ENCODE measurements at places on chromosomes 4 and X. TPM values are rescaled to one million over a fixed set of nuclear protein-coding genes. Genes with fewer than 3 reads are reported as not detected.

Gene NCBP2L
- 0.01 TPM for polyA plus RNA-seq

DNA sequence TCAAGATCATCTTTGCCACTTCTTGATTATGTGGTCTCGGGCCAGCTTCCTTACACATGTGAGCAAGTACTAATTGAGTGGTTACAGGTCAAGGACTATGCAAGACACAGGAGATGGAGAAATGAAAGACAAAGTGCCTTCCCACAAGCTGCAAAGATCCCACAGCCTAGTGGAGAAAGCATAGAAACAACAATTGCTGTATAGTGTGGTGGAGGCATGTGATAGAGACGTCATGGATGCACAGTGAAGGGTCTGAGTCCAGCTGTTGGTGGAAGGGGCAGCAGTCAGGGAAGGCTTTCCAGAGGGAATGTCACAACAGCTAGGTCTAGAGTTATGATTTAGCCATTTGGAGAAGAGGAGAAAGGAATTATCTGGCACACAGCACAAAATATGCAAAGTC lies 210.6 kb downstream of the KDR start:
- no peak overlapping the region for H3K27ac ChIP-seq
- no peaks in the 10 kb centered on the region for H3K4me1 ChIP-seq
- no peak overlapping the region for H3K4me3 ChIP-seq

Gene SULT1B1
- polyA plus RNA-seq = 45.4 TPM

DNA sequence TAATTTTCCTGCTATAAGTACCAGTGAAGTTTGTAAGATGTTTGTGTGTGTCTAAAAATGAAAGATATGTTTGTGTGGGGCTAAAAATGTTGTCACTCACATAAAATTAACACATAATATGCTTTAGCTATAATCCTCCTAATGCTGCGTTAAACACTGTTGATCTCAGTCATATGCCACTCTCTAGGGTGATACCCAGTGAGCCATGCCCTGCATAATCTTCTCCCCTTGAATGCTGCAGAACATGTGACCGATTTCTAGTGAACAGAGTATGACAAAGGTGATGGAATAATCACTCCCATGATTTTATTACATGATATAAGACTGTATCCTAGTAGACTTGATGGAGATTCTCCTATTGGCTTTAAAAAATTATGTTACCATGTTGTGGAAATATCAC lies 119.1 kb upstream of the EPHA5 start:
- H3K36me3 ChIP-seq = no peaks in the 10 kb centered on the region
- no peak overlapping the region for H3K4me3 ChIP-seq
- no peaks in the 10 kb centered on the region for H3K4me1 ChIP-seq

Gene RNF128
- 138 TPM for polyA plus RNA-seq
